ENCODE measurements at places on chromosomes 11 and 22. TPM values are rescaled to one million over a fixed set of nuclear protein-coding genes. Genes with fewer than 3 reads are reported as not detected.

DNA sequence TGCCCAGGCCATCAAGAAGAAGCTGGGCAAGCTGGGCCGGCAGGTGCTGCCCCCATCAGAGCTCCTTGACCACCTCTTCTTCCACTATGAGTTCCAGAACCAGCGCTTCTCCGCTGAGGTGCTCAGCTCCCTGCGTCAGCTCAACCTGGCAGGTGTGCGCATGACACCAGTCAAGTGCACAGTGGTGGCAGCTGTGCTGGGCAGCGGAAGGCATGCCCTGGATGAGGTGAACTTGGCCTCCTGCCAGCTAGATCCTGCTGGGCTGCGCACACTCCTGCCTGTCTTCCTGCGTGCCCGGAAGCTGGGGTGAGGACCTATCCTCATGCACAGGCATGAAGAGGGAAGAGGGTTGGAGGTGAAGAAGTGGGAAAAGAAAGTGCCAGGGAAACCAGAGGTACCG is 5.3 kb upstream of the NHERF4 start:
- no peak overlapping the region for H3K27ac ChIP-seq
- H3K27me3 ChIP-seq, result no peaks in the 10 kb centered on the region
- no peaks in the 10 kb centered on the region for H3K4me1 ChIP-seq
- H3K36me3 ChIP-seq, result peaks cover 13% of the 10 kb centered on the region
- no peak overlapping the region for H3K4me3 ChIP-seq

DNA sequence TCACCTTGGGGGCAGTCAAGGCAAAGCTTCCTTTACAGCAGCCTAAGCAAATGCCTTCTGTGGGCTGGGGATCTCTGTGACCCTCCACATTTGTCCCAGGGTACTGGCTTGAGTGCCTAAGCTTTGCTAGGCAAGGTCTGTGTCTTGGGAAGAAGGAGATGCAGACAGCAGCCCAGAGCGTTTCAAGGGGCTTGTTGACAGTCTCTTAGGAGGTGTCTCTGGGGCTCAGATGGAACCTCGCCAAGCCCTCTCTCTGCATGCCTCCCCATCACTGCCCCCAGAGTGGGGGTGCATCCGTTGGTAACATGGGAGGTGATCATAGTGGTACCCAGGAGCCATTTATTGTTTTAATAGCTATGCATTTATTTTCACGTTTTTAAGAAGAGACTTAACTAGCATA is 29.1 kb upstream of the TMPRSS4 start:
- no peaks in the 10 kb centered on the region for H3K36me3 ChIP-seq
- H3K27ac ChIP-seq, result no peak overlapping the region
- no peak for DNase-seq
- no peaks in the 10 kb centered on the region for H3K27me3 ChIP-seq

The INPP5J gene
- 5.9 TPM for total RNA-seq

- H3K4me3 ChIP-seq, result no peak overlapping the region
- no peaks in the 10 kb centered on the region for H3K36me3 ChIP-seq
- no peaks in the 10 kb centered on the region for H3K4me1 ChIP-seq
- H3K27me3 ChIP-seq, result no peaks in the 10 kb centered on the region
- DNase-seq, result no peak
Measured at GRCh38 chr11:7004482-7004881, 15.7 kb downstream of the ZNF214 start.

The RGL4 gene
- total RNA-seq, result 2.6 TPM

DNA sequence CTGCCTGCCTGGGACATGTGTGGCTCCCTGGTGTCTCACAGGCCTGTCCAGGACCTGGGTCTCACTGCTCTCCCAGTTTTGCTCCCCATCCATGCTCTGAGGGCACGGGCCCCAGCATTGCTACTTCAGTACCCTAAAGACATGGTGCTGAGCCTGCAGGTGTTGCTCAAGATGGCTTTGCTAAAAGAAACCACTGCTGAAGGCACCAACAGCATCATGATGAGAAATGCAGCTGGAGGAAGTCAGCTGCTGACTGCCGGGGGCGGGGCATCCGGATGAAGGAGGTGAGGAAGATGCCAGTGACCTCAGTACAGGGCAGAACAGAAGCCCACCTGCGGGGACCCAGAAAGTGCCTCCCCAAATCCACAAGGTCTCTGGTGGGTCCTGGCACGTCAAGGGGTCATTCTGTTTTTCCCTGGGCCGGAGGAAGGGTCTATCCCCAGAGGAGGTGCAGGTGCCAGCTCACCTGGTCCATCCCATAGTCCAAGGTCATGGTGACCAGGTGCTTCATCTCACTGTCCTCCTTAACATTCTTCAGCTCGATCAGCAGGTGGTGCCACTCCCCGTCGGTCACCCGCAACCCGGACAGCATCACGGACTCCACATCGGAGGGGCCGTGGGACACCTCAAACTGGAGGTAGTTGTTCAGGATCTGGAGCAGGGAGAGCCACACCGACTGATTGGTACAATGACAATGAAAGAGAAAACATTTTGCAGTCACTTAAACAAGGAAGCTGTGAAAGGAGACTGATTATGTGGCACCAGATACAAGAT is 63.9 kb downstream of the TRMU start:
- no peak overlapping the region for H3K4me3 ChIP-seq
- no peak for DNase-seq
- H3K27ac ChIP-seq, result no peak overlapping the region
- H3K27me3 ChIP-seq, result no peaks in the 10 kb centered on the region
- peaks cover 4% of the 10 kb centered on the region for H3K36me3 ChIP-seq

- H3K27ac ChIP-seq, result no peak overlapping the region
- DNase-seq, result no peak
- no peak overlapping the region for H3K4me3 ChIP-seq
Measured at GRCh38 chr22:44413211-44413610, 84.8 kb downstream of the RTL6 start.

GRCh38 chr11:1644601-1645356 is 15.2 kb downstream of the KRTAP5-5 start:
- peak; percentile 63 for DNase-seq
- no peaks in the 10 kb centered on the region for H3K27me3 ChIP-seq
- peaks cover under 1% of the 10 kb centered on the region for H3K4me1 ChIP-seq
- H3K27ac ChIP-seq, result no peak overlapping the region
- no peak overlapping the region for H3K4me3 ChIP-seq
- no peaks in the 10 kb centered on the region for H3K36me3 ChIP-seq

DNA sequence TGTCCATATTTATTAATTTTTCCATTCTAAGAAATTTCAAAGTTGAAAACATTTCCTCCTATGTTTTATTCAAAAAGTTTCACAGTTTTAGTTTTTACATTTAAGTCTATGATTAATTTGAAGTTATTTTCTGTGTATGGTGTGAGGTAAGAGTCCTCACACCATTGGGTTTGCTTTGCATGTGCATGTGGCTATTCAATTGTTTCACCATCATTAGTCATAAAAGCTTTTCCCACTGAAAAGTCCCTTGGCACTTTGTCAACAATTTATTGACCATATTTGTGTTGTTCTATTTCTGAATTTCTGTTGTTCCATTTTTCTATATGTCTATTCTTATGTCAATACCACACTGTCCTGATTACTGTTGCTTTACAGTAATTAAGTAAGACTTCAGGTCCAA is 186.5 kb downstream of the KIF18A start:
- H3K36me3 ChIP-seq, result no peaks in the 10 kb centered on the region
- no peaks in the 10 kb centered on the region for H3K27me3 ChIP-seq
- DNase-seq, result no peak
- no peak overlapping the region for H3K27ac ChIP-seq
